Sciatic nerve (tissue), 2 donors: ENCODE measurements at places on chromosomes 12 and 14.

- no peak for DNase-seq
Observed at GRCh38 chr12:56781726-56782125, 18.6 kb downstream of the HSD17B6 start.

DNA sequence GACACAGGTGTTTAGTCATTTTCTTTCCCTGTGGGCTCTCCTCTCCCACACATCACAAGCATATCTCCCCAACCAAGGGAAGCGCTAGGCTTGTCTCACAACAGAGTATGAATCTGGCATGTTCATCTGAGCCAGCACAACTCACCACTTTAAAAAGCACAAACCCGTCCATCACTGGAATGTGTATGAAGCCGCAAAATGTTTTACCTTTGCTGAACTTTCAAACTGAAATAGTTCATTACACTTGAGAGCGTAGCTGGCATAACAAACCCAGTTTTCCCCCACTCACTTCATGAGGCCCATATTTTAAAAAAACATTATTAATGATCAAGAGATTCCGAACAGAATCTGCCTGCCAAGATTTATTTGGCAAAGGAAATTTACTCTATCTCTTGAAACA is 15.8 kb downstream of the NID2 start:
- no peak for DNase-seq

DNA sequence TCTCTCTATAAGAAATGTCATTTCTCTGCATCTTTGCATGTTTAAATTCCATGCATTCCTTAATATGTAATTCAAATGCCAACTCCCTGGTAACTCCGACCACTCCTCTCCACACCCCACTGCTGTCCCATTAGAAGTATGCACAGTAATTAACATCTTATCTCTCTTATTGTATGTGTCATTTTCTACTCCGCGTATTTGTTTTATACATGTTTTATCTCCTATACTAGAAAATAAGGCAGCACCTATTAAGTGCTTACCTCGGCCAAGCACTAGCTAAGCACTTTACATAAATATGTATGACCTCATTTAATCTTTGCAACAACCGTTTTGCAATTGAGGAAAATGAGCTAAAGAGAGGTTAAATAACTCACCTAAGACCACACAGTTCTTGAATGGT is 469.8 kb downstream of the BCAT1 start:
- DNase-seq: no peak

DNA sequence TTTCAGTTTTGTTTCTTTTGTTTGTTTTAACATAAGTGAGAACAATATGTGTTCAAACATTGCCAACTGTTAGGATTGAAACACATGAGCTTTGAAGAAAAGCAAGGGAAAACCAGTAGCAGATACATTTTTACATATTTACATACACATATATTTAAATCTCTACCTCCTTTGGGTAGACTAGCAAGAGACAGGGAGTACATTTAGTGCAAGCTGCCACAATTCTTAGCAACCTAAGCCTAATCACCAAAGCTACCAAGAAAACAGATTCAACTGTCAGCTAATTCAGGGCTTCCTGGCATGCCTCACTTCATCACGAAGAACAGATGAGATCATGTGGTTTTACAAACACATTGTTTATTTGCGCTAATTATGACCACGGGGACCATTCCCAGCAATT is 143.1 kb downstream of the PRIMA1 start:
- DNase-seq: no peak

DNA sequence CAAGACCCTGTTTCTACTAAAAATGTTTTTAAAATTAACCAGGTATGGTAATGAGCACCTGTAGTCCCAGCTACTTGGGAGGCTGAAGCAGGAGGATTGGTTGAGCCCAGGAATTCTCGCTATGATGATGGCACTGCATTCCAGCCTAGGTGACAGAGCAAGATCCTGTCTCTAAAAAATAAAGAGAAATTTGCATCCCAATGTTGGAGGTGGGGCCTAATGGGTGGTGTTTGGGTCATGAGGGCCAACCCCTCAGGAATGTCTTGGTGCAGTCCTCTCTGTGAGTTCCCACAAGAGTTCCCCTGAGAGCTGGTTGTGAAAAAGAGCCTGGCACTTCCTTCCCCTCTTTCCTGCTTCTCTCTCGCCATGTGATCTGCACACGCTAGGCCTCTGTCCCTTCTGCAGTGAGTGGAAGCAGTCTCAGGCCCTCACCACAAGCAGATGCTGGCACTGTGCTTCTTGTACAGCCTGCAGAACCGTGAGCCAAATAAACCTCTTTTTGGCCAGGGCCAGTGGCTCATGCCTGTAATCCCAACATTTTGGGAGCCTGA is 11.3 kb downstream of the ACOT6 start:
- no peak for DNase-seq

DNA sequence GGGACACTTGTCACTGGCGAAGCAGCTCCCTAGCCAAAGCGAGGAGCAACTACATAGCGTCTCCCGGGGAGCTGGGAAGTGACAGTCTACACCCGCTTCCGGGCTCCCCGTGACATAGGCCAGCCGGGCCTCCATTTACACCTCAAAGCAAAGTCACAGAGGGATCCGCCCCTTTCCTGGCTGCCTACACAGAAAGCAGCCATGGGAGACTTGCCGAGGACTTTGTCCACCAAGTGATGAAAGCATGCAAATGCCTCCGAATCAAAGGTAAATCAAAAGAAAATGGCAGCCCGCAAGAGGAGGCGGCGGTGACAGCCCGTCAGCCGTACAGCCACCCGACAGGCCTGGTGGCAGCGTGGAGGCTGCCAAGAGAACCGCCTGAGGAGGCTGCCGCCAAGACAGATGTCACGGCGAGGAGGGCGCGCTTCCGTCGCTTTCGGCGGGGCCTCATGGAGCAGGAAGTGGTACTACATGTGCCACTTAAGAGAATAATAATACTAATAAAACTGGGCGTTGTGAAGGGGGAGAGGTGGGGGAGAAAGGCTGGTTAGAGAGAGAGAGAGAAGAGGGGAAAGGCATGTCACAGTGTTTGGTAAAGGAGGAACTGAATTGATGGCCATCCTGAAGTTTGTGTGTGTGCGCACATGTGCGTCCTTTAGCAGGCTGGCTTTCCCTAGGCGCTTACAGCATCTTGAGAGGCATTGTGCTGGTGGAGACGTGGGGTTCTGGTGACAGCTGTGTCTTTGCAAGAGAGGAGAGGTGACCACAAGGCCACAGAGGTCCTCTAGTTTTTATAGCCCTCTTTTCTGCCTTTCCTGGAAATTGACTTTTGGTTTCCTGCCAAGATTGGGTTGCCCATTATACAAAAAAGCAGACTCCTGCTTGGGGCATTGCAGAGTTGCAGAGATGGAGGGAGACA is 661.7 kb downstream of the VRK1 start:
- DNase-seq: no peak

- no peak for DNase-seq
Observed at GRCh38 chr14:36221112-36221511, 44.6 kb upstream of the PTCSC3 start.

- DNase-seq: no peak
Observed at GRCh38 chr12:100959481-100959880, 164.9 kb downstream of the ANO4 start.

GRCh38 chr12:46303039-46303666 is 34.3 kb upstream of the SLC38A1 start:
- DNase-seq: no peak

DNA sequence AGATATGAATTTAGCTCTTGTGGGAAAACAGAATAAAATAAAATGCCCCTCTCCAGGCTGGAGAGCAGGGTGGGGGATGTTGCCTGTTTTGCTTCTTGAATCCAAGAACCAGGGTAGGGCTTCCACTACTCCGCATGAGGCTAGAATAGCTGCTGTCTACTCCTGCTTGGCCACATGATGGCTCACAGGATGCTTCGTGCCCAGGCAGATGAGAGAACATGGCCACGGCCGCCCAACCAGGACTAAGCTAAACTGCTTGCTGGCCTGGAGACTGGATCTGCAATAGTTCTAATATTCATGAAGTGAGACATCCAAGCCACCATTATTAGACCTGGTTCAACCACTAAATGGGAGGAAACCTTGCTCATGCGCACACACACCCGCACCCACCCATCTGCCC is 122.2 kb upstream of the METAP2 start:
- DNase-seq: no peak

- DNase-seq: no peak
Observed at GRCh38 chr12:109818905-109819500, 14.2 kb downstream of the TRPV4 start.
